Activated CD4-positive, CD25-positive, alpha-beta regulatory T cell treated with anti-CD3 and anti-CD28 coated beads, Interleukin-2, amount 50 U/mL, for 16 hours (primary cell): ENCODE measurements at places on chromosomes 12 and 14.
A peak's percentile ranks its signal among the peaks of the same experiment; 100 is the strongest.

GRCh38 chr12:31029468-31029867 lies 44.2 kb upstream of the DDX11 start:
- DNase-seq: no peak

DNA sequence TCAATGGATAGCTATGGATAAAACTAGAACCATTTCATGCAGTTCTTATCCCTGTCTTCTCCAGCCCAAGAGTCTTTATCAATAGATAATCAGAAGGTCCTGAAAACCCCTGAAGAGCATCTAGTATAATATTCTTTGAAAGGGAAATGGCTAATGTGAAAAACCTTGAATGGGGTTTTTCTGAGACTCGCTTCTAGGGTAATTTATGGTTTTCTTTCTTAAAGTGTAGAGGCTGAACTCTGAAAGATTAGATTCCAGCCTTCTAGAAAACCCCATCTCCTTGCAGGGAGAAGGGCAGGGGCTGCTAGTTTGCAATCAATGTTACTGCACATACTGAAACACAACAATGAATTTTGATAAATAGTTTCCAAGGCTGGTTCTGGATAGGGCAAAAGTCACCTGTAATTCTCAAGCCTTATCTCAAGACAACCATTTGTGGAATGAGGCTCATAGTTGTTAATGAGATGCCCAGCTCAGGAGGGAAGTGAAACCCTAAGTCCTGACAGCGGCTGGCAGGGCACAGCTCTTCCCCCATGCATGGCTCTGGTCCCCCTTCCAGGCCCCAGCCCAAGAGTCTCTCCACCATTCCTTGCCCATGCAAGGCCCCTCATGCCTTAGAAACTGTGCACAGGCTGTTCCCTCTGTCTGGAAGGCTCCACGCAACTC lies 33.7 kb upstream of the PYGL start:
- no peak for DNase-seq

GRCh38 chr12:7935590-7936581 lies at the start of gene SLC2A3:
Gene SLC2A3 (minus strand): TSS chr12:7936187. CDS start chr12:7936034, 153 bp downstream.
- DNase-seq: peak; percentile 83

DNA sequence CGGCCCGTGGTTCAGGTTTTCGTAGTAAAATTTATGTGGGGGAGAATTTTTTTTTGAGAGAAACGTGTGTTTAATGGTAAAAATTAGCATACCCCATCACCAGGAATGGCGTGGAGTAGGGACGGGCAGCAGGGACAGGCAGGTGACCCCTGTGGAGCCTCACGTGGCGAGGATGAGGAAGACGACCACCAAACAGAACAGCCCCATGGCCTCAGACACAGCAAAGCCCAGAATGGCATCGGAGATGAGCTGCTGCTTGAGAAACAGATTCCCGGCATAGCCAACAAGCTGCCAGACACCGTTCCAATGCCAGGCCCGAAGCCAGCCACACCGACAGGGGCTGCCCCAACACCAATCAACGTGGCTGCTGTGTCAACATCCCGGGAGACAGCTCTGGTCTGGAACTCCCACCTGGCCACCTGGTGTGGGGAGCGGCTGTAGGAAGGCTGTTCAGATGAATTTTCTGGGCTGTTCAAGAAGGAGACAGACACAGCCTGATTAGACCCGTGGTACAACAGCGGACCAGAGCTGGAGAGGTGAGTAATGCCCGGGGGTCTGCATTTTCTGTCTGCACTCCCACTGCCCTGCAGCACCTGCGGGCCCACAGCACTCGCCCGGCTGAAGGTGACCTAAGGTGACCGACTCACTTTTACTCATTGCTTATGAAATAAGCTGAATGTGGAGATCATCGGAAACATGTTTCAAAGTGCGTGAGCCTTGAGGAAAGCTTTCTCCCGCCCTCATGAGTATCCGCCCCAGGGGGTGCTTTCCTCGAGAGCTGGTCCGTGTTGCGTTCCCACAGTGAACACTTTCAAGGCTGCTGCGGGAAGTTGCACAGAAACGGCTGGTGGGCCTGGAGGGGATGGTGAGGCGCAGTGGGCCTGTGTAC lies 10.6 kb downstream of the TMEM121 start:
- no peak for DNase-seq

DNA sequence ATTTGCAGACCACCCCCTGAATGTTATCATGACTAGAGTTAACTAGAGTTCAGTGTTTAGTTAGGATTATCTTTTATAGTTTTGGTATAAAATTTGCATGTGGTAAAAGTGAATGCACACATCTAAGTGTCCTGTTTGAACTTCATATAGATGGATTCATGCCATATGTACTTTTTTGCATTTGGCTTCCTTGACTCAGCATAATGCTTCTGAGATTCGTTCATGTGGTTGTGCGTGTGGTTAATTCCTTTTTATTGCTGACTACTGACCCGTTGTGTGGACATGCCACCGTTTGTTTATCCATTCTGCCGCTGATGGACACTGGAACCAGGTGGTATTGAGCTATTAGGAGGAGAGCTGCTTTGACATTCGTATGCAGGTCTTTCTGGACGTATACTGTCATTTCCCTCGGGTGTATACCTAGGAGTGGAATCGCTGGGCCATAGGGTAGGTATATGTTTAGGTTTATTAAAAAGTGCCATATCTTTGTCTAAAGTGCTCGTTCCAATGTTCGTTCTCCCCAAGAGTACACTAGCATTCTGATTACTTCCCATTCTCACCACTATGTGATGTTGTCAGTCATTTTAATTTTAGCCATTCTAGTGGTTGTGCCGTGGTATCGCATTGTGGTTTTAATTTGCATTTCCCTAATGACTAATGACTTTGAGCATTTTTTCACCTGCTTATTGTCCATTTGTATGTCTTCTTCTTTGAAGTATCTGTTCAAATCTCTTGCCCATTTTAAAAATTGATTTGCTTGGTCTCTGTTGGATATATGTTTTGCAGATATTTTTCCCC lies 37.7 kb downstream of the RIN3 start:
- DNase-seq: no peak

- no peak for DNase-seq
Observed at GRCh38 chr14:79630288-79630960, 580.9 kb downstream of the DIO2 start.

- DNase-seq: no peak
Observed at GRCh38 chr12:54936736-54937135, 47.8 kb downstream of the TESPA1 start.

DNA sequence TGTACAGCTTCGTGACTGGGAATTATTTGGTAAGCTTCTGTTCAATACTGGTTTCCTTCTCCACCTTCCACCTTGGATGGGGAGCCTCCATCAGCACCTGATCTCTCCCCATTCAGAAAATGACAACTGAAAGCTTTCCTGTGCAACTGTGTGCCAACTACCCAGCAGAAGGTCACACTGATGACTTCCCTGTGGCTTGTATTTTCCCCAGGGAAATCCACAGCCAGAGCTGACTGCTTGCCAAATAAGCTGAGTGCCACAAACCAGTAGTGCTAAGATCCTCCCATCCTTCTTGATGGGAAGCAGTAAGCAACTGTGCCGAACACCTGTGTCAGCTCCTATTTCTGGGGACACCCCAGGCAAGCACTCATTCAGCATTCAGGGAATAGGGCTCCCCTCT lies 257.2 kb upstream of the SOX5 start:
- DNase-seq: no peak

GRCh38 chr14:79278286-79278797 lies 933.0 kb downstream of the DIO2 start:
- DNase-seq: no peak

- no peak for DNase-seq
Observed at GRCh38 chr14:75831455-75831854, 150.3 kb downstream of the TGFB3 start.

DNA sequence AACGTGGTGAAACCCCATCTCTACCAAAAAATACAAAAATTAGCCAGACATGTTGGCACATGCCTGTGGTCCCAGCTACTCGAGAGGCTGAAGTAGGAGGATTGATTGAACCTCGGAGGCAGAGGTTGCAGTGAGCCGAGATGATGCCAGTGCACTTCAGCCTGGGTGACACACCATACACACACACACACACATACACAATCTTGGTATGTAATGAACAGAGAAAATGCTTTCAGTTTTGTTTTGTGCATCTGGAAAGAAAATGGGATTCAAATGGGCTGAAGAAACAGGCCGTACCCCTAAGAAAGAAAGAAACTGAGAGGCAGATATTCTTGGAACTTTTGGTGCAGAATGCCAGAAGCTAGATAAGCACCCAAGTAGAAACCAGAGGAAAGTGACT lies 107.2 kb downstream of the PDE3A start:
- no peak for DNase-seq

DNA sequence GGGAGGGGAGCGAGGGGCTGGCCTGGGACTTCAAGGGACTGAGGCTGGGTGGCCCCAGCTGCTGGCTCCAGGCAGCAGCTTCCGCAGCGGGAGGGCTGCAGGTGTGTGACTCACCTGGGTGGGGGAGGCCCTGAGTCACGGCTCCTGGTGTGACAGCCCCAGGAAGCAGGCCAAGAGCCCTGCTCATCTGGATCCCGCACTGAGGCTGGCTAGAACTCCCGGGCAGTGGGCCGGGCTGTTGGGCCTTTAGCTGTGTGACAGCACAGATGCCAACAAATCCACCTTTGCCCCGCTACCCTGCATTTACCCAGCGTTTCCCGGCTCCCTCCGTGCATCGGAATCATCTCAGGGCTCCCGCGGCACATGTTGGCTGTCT lies 180.0 kb upstream of the PRMT8 start:
- DNase-seq: no peak

DNA sequence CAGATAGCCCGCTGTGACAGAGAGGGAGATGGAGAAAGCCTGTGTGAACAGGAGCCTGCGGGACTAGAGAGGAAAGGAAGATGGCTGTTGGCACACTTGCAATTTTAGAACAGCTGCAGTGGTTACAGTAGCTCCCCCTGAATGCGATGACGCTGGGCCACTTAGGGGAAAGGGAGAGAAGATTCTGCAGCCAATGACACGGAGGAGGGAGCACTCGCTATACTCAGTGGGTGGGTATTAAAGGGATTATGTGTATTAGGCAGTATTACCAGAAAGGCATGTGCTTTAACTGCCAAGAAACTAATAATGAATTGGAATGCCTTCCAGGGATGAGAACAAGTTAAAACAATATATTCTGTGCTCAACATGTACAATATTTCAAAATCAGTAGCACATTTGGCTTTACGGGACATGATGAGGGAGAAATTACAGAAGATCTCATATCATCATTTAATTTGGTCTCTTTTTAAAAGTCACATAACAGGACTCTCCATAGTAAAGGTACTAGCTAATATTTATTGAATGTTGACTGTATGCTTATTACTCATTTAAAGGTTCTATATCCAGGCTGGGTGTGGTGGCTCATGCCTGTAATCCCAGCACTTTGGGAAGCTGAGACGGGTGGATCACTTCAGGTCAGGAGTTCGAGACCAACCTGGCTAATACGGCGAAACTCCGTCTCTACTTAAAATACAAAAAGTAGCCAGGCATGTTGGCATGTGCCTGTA lies 35.9 kb upstream of the FOS start:
- no peak for DNase-seq

- DNase-seq: no peak
Observed at GRCh38 chr12:2168808-2169207, 116.0 kb downstream of the CACNA1C start.

DNA sequence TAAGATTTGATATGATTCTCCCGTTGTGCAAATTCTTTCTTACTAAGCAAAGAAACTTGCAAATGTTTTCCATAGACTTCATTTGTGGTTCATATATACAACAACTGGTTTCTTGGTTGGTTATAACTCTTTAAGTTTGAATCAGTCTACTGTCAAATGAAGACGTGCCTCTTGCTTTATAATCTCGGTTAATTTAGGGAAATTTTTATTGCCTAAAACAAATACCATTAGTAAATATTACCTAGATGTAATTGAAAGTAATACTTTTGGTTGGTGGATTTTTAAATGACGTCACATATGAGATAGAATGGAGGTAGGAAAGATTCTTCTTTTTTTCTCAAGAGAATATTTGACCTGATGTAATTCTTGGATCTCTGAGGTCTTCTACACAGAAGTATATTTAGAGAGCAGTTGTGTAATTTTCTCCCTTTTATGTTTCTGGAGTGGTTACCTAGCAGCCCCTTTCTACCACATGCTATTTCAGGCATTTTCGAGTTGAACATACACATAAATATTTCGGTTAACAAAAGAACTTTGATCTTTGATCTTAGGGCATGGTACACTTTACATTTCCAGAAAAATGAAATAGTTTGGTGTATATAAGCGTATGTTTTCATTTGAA lies 1.7 kb downstream of the ATF7IP start:
- DNase-seq: no peak

DNA sequence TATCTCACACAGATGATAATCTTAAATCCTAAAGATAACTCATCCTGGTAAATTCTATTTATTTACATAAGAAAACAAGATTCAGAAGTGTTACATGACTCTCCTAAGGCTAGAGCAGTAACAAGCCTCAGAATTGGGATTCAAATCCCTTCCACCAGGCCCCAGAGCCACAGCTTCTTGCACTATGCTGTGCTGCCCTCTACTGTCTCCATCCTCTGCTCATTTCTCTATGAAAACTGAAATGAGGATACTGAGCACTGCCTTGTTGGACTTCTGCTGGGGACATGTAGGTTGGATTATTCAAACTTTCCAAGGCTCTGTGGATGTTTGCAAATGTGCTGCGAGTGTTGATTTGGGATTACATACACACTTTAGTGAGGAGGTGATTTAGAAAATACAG lies 23.5 kb upstream of the C12orf50 start:
- no peak for DNase-seq

GRCh38 chr12:49089821-49090773 lies 4.5 kb downstream of the DHH start:
- DNase-seq: no peak

DNA sequence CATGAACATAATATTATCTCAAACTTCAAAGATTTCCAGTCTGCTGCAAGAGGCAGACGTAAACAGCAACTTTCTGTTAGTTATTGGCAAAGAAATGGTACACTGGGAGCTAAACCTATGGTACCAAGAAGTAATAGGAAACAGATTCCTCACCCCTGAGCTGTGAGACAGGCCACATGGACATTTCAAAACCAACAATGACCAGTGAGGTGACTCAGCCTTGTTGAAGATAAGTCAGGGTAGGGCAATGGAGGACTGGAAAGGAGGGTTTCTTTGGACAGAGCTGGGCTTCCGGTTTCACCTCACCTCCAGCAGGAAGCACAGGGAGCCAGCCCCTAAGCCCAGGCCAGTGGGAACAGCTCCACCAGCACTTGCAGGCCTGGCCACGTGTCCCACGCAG lies 1320.5 kb downstream of the AACS start:
- DNase-seq: no peak

GRCh38 chr14:94769391-94770250 lies at the start of gene GSC:
Gene GSC (minus strand): TSS chr14:94770113. CDS start chr14:94770015, 98 bp downstream.
- no peak for DNase-seq

- no peak for DNase-seq
Observed at GRCh38 chr12:131318045-131318685, 364.5 kb downstream of the ADGRD1 start.
